ENCODE measurements at places on chromosomes 4 and X. TPM values are rescaled to one million over a fixed set of nuclear protein-coding genes. Genes with fewer than 3 reads are reported as not detected.

DNA sequence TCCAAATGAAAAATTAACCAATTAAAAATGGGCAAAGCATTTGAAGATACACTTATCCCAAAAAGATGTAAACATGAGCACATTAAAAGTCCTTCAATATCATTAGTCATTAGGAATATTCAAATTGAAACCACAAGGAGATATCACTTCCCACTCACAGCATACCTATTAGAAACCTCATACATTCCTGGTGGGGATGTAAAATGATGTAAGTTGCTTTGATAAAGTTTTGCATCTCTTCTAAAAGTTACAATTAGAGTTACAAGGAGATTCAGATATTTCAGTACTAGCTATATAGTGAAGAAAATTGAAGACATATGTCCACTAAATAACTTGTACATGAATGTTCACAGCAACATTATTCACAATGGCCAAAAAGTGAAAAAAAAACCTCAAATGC lies 1109.3 kb upstream of the LCORL start:
- DNase-seq = no peak

DNA sequence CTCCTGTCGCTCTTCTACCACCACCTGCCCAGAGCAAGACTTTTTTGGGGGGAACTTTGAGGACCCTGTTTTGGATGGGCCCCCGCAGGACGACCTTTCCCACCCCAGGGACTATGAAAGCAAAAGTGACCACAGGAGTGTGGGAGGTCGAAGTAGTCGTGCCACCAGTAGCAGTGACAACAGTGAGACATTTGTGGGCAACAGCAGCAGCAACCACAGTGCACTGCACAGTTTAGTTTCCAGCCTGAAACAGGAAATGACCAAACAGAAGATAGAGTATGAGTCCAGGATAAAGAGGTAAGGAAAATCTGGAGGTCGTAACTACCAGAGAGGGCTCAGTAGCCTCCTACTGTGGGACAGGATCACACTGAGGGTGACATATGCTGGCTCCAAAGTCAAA lies 364.5 kb downstream of the MAPK10 start:
- no peak for DNase-seq

GRCh38 chr4:115396034-115396433 lies 282.6 kb upstream of the NDST4 start:
- no peak for DNase-seq

The RASGEF1B gene
- 16.4 TPM for total RNA-seq

DNA sequence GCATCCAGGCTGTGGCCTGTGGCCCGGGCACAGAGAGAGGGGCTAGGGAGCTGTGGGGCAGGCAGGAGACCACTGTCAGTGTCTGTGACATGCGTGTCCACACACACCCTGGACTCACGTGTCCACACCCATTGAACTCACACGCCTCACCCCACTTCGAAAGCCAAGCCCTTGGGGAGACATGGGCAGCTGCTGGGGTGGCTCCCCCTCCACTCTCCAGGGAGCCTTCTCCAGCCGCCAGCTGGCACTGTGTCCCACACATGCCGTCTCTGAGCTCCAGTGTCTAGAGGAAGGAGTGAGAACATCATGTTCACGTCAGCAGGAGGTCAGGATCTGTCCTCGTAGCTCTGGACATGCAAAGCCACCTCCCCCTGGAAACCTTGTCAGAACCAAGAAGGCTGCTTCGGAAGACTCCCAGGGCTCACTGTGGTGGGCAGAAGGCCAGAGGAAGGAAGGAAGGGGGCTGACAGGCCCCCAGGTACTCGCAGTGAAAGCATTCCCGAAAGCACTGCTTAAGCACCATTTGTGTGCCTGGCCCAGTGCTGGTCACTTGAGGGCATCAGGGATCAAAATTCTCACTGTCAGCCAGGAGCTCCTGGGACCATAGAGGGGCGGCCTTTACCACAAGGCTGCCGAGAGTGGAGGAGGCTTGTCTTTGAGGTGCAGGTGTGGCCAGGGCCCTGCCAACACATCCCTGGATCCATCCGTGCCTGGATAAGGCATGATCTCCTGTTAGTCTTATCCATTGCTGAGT lies 61.4 kb downstream of the HTRA3 start:
- DNase-seq = no peak

DNA sequence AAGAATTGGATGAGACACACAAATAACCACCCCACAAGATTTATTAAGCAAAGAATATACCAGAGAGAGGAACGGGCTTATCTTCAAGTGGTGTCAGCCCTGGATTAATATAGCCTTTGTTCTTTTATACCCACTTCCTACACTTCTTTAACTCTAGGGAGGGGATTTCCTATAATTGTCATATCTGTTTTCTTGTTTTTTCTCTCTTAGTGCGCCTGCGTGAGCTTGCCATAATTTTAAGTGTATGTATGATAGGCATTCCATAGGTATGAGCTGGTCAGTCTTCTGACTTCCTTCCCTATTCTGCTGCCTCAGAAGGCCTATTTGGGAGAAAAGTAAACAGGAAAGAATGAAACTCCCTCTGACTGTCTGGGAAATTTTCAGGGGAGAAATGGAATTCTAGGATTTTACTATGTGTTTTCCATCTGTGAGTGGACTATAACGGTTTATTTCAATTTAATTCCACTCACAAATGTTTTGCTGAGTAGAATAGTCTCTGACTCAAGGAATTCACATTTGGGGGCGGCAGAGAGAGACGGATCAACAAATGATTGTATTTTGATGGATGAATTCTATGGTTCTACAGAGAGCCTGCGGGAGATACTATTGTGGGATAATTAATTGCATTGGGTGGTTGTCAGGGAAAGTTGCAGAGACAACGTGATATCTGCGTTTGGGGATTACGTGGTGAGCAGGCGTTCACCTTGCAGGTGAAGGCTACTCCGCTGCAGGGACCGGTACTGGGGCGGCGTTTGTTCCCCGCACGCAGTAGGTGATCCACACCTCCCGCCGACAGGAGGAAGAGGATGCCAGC lies 626 bp upstream of the CEP135 start:
- no peak for DNase-seq

All from prostate gland (tissue), 2 donors.